Endodermal cell (in vitro differentiated cells): ENCODE measurements at places on chromosomes 2 and 18. TPM values are rescaled to one million over a fixed set of nuclear protein-coding genes. Genes with fewer than 3 reads are reported as not detected.

DNA sequence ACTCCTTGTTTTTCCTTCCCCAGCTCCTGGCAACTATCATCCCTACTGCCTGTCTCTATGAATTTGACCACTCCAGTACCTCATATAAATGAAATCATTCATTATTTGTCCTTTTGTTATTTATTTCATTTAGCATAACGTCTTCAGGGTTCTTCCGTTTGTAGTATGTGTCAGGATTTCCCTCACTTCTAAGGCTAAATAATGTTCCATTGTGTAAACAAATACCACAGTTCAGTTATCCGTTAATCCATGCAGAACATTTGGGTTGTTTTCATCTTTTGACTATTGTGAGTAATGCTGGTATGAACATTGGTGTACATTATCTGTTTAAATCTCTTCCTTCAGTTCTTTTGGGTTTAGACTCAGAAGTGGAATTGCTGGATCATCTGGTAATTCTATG is 18.8 kb downstream of the DYNC2LI1 start:
- DNase-seq = no peak

DNA sequence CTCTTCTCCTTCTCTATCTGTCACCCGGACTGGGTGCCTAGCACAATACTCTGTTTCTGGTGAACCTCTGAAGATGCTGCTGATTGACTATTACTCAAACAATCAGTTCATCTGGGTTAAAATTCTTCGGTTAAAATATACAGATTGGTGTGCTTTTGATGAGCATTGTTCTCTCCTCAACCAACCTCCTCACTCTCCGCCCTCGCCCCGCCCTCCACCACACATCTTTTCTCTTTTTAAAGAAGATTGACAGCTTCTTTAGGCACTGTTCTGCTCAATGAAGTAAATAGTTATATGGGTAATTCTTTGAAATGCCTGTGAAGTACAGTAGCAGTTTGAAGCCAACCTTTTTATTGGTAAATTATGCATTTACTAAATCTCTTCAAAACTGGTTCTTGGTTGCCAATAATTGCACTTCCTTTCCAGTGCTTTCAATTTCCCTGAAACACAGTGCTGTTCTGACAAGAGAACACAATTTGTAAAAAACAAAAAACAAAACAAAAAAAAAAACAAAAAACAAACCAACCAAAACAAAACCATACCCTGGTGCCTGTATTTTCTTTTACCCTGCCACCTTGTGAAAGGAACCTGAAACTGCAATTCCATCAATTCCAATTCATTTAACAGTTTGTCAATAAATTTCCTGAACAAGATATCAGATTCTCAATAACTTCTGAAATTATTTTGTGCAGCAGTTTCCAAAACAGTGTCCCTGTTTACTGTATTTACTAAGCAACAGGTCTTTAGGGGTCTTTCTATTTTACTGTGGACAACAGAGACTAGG is 188.6 kb downstream of the LRP1B start:
- no peak for DNase-seq

DNA sequence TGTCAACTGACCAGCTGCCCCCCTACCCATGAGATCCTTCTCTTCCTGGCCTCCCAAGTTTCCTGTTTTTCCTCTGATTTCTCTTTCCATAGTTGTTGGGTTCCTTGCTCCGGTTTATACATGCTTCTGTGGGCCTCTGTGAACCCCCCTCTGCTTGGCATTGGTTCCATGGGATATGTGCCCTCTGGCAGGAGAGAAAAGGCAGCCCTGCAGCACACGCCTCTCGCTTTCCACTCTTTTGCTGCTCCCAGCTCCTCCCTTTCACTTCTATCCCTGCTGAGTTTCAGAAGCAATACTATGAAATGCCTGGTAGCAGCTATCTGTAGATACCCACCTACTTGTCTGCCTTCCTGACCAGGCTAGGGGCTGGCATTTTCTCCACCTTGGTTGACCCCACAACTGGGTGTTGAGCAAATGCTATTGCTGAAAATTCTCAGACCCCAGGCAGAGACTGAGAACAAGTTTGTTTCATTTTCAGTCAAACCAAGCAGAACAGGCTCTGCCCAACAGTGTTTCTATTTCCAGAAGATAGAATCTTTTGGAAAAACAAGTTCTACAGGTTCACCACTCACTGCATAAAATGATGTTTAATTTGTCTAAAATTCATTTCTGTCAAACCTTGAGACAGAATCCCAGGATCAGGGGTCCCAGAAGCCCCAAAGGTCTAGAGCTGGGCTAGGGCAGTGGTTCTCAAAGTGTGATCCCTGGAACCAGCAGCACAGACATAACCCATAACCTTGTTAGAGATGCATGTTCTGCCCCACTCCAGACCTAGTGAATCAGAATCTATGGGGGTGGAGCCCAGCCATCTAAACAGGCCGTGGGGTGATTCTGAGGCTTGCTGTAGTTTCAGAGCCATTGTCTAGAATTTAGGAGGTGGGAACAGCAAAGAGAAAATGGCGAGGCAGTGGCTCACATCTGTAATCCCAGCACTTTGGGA is 13.4 kb downstream of the CAPG start:
- DNase-seq = no peak

- DNase-seq = no peak
Observed at GRCh38 chr2:171297956-171298355, 135.8 kb downstream of the METTL8 start.

DNA sequence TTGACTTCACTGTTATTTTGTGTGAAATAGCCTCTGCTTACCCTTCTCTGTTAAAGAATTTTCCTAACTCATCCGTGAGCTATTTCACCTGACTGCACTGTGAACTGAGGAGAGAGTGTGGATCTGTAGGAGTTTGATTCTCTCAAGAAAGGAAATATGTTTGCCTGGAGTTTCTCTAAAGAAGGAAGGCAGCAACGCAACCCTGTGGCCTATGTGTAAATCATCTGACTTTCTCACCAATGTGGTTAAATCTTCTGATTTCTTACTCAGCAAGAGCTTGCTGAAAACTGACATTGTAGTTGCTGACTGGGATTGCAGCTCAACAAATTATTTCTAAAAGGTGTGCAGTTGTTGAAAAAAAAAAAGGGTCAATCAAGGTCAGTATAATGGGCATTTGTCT is 153.9 kb upstream of the PELI1 start:
- DNase-seq = no peak

DNA sequence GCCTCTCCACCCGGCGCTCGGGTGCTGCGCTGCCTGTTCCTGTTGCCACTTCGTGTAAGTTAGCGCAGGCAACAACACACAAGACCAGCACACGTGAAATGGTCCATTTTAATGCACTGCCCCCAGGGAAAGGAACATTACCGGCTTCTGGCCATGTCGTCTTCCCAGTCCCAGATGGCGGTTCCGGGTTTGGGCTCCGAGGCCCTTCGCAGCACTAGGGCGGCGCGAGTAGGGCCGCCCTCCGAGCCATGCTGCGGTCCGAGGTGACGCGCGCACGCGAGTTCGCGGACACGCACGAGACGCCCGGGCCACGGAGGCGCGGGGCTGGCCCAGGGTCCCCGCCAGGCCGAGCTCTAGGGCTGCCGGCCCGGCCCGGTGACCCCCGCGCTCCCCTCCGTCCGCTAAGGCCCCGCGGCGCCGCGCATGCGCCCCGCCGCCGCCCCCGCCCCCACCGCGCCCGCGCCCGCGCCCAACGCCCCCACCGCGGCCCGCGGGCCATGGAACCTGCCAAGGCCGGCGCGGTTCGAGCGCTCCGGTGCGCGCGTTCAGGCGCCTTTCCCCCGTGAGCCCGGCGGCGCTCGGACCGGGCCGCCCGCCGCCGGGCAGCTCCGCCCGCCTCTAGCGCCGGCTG is 367 bp upstream of the ZNF236 start:
- peak; percentile 75 for DNase-seq

PPP1R1C gene
- total RNA-seq = 6.1 and 8.1 TPM in 2 replicates

FAM124B gene
- 0.58 to 1.2 TPM in 2 of 3 replicates, not detected in the other for total RNA-seq

RAB6D gene
- 5.4 TPM in 2 replicates for total RNA-seq

EIF5B gene
- total RNA-seq = 36.0 to 63.6 TPM (median 57.1 TPM) in 3 replicates

KCNJ13 gene
- total RNA-seq = 1.0 and 1.5 TPM in 2 replicates

GALR1 gene
- 0.05 TPM in 1 of 3 replicates, not detected in the others for total RNA-seq
